GM12891 (cell line): ENCODE measurements at places on chromosomes 1 and 21.
A peak's percentile ranks its signal among the peaks of the same experiment; 100 is the strongest.

- no peak for DNase-seq
Measured at GRCh38 chr1:13228343-13228781, 2.4 kb upstream of the PRAMEF18 start.

GRCh38 chr1:77672374-77672773 is 10.1 kb downstream of the ZZZ3 start:
- no peak for DNase-seq

DNA sequence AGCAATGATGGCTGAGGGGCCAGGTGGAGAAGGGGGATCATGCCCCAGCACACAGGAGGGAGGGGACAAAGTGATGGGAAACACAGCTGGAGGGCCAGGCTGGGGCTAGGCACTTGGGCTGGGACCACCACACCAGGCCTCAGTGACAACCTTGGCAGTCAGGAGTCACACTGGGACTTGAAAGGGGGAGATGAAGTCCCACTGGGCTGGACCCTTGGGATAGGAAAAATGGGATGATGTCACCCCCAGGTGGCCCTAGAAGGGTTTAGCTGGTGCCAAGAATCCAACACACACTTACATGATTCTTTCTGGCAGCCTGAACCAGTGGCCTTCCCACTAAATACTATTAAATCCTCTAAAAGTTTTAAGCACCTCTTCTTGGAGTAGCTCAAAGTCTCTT is 17.1 kb downstream of the ZBTB17 start:
- no peak for DNase-seq

GRCh38 chr1:180280617-180281016 is 50.6 kb downstream of the LHX4 start:
- DNase-seq = no peak

DNA sequence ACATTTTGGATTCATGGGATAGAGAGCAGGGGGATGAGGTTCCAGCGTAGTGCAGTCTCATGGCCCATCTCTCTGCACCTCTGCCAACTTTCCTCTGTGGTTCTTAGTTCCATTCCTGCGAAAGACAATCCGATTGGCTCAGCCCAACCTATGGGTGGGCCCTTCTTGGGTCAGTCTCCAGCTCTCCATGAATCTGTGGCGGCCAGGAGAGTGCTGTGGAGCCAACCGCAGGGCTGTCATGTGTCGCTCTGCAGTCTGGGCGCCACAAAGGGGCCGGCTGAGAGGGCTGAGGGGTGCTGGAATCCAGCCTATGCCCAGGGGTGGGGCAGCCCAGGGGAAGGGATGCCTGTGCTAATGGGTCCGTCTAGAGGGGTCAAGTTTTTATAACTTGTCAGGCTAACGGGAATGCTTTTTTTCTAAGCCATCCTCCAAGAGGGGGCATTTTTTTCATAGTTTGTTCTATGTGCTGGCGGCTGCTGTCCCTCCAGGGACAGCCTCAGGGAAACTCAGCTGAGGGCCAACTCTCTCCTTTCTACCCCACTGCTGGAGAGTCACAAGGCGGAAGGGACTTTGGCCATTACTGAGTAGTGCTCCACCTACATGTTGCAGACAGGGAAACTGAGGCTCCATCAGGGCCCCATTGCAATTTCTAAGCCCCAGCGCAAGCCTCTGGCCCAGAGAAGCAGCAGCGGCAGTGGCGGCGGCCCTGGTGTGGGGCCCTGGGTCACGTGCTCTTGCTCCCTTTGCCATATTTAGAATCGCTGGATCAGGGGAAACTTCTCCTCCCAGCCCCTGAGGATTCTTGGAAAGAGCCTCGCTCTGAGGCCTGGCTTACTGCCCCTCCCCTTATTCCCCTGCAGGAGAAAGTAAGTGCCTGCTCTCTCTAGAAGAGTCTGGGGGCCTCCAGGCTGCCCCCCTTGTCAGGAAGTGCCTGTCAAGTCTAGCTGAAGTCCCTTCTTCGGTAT is 23.4 kb downstream of the KCNQ4 start:
- no peak for DNase-seq

DNA sequence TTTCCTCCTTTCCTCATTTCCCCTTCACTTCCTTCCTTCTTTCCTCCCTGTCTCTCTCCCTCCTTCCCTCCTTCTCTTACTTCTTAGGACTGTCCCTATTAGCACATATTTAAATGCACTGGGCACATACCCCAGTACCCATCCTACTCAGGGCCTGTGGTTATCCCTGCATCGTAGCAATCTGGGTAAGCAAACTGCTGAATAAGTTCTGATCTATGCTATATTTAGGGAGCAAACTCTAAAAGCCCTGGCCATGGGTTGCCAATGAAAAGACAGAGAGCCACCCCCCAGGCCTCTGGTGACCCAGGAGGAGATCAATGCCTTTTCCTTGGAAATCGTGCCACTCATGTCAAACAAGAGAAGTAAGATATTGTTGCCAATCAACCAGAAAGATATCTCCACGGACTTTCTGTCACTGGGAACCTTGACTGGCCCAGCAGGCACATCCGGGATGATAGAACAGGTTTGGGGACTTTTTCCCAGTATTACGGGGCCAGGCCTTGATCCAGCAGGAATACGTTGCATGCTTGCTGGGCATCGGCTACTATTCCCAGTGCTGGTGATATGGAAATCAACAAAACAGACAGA is 5.4 kb downstream of the FAM3B start:
- no peak for DNase-seq

DNA sequence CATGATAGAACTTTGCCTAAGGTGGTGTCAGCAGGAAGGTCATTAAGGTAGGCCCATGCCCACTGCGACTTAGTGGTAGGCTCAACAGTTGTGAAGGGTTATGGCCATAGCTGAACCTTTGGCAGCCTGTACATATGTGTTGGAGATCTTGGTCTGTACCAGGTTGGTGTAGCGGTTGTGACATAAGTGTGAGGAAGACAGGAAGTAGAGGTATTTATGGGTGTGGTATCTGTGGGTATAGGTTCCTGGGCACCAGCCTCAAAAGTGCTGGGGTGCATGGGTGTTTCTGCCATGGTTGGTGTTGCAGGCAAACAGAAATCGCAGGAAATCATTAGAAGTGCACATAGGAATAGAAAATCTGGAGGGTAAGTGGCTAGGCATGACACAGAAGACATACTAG is 18.6 kb upstream of the LRIF1 start:
- DNase-seq = no peak

GRCh38 chr21:44054710-44055109 is 42.6 kb downstream of the TRAPPC10 start:
- DNase-seq = no peak

DNA sequence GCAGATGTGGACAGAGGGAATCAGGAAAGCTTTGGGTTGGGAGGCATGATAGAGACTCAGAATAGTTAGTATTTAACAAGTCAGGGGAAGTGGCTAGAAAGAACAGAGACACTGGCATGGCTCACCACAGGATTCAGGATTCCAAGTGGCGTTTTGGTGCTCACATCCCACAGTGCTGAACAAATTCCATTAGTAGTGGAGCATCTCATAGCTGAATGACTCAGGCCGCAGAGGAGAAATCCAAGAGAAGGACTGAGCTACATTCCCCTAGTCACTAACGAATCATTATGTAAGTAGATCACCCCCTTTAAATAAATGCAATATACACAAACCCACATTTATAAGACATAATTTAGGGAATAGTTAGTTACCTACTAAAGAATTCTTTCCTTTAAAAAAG is 5.0 kb upstream of the KCNJ9 start:
- no peak for DNase-seq

DNA sequence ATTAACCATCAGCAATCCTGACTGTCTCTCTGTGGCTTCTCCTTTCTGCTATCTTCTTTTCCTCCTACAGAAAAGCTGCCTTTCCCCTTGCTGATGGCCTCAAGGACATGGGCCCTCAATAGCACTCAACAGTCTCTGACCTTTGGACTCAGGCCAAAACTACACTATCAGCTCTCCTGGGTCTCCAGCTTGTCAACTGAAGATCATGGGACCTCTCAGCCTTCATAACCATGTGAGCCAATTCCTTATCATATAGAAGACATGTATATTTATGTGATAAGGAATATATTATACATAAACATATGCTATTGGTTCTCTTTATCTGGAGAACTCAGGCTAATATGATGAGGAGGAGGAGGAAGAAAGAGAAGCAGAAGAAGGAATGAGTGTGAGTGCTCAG is 91.8 kb upstream of the GJB5 start:
- no peak for DNase-seq

- DNase-seq = no peak
Measured at GRCh38 chr1:228937851-228938536, 202.7 kb downstream of the RHOU start.

DNA sequence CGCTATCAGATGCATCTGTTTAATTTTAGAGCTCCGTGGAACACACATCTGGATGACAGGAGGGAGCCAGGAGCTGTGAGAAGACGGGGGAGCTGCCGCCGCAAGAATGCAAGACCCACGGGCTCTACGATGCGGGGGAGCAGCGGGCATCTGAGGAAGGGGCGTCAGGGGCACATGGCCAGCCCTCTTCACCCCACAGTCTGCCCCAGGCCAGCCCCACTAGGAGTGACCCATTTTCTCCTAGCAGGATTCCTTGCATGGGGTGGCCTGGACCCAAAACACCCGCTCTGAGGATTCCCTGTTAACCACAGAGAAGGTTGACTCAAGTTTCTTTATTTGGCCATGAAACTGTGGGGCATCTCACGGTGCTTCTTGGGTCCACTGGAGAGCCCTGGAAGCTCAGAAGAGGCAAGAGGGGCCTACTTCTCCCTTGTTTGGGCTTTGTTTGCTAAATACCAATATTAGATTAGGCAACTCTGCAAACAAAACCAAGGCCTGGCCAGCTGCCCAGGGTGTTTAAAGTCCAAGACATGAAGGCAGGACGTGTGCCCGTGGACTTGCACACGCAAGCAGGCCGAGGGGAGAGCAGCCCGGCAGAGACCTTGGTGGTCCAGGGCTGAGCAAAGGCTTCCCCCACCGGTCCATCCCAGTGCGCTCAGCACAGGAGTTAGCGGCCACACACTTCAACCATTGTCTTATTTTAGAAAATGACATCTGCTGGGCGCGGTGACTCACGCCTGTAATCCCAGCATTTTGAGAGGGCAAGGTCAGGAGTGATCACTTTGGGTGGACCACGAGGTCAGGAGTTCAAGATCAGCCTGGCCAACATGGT is 89.8 kb downstream of the DHRS3 start:
- no peak for DNase-seq

DNA sequence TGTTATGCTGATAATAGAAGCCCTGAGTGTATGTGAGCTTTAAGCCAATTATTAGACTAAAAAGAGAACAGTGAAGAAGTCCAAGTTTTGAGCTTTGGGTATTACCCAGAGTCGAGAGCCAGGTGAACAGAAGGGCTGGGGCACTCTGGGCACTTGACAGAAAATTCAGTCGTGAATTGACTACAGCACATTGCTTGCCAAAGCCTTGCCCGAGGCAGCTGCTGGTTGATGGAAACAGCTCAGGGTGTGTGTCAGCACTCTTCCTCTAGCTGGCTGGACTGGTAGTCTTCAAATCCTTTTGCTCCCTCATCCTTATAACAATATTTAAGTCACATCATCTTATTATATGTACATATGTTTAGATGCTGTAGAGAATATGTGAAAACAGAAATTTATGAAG is 21.3 kb downstream of the PDE4B start:
- DNase-seq = no peak

DNA sequence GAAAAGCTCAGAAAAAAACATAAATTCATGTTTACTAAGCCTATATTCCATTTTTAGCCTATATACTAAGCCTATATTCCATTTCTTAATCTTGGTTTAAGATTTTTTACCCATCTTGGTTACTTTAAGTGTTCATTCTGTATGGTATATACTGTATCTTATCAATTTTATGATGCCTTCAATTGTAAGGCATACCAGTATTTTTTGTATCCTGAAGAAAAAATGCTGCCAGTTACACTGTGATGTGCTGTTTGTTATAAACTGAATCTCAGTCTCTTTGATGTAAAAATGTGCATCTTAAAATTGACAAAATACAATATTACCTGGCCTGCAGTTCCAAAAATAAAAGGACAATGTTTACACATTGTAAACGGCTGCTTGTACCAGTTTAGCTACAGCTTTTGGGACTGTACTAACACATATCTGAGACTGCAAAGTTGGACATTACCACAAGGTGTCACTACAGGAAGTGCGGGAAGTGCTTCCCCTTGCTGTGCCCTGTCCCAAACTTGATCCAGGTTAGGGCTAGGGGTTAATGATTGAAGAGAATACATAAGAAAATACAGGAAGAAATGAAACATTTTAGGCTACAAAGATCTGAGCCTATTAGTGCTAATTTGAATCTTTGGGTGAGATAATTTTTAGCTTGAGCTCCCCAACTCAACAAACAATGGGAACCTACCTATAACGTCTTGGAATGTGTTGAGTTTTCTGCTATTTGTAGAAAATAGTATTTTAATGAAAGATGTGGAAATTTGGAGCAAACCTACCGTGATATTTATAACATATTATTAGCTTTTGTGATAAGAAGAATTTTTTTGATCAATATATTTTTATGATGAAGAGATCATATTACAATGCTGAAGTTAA is 108.9 kb downstream of the LBR start:
- DNase-seq = peak; percentile 13

DNA sequence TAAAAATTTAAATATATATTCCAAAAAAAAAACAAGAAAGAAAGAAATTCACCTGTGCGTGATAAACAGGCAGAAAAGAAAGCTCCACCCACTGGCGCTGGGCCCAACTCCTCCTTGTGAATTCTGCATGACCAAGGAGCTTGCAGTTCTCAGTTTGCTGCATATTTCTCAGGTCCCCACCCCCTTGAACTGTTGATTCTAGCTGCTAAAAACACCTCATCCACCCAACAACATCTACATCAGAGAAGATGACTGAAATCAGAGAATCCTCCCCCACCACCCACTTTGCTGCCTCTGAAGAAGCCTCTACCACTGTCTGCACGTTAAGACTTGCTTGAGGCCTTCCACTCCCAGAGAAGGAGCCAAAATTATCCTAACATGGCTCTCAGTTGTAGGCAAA is 104.8 kb downstream of the RGS2 start:
- DNase-seq = no peak

GRCh38 chr1:240766831-240767230 is 154.9 kb upstream of the GREM2 start:
- no peak for DNase-seq

GRCh38 chr1:152886085-152886484 is 8.0 kb downstream of the SMCP start:
- no peak for DNase-seq

DNA sequence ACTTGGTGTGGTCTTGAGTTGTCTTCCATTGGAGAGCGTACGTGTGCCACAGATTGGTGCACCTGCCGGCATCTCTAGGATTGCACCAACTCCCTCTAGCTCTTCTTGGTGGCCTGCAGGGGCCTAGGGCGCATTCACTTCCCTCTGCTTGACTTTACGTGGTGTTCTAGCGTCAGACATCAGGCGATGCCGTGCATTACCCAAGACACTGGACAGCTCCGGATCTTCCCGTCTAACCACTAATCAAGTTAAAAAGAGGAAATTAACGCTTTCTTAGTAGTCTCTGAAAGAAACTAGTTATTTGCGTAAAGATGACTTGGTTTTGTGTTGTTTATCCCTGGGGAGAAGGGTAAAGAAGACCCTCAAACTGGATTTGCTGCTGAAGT is 510 bp upstream of the IL10RB start:
- DNase-seq = no peak
